Amniotic stem cell (primary cell): ENCODE measurements at places on chromosomes 7 and 10.

DNA sequence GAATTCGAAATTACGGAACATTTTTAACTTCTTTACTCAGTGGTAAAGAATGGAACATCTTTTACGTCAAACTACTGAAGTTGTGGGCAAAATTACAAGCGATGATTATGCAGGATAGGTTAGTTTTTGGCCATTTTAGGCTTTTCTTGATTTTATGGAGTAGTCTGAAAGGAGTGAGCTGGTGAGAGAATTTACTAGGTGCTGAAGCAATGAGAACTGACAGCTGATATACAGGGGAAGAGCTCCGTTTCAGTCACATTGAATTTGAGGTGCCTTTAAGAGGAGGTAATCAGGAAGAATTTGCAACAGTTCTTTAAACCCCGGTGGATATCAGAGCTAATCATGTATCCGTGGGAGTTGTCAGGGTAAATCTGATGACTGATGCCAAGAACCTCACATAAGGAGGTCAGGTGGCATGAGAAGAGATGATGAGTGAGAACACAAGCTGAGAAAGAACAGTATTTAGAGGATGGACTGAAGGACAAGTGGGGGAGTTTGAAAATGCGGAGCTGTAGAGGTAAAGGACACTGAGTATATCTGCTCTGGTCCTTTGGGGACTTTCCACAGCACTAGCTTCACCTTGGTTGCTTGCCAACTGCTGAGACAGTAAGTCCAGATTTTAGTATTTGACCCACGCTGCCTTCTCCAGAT is 104.3 kb downstream of the AHR start:
- DNase-seq = no peak

DNA sequence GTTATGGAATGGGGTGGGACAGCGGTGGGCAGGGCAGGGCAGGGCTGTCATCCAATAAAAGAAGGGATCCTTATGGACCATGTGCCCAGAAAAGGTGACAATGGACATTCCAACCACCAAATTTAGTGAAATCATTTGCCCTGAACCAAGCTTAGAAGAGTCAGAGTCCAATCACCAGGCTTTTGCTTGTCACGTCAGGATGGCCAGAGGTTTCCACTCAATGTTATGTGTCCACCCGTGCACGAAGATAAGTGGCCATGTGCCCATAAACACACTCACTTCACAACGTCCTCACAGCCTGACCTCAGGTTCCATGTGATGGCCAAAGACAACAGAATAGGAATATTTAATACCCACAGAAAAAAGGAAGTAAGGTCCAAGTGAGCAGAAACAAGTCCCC is 36.6 kb upstream of the PLPP4 start:
- DNase-seq = no peak

DNA sequence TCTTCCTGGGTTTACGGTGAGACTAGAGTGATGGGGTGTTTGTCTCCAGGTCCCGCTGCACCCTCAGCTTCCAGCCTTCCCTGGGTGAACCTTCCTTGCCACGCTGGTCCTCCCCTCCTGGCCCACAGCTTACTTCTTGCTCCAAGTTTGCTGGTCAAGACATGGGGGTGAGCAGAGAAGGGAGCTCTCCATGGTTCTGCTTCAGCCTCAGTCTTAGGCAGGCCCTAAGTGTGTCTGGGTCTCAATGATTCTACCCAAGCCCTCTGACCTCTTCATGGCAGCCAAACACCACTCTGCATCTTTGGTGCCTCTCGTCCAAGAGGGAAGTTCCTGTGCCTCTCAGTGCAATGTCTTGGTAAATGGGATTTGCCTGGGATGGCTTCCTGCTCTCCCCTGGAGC is 356.5 kb upstream of the KLF6 start:
- DNase-seq = no peak

GRCh38 chr7:158567153-158567603 is 20.4 kb downstream of the PTPRN2 start:
- no peak for DNase-seq

- no peak for DNase-seq
Observed at GRCh38 chr10:1187855-1188557, 131.8 kb downstream of the WDR37 start.

DNA sequence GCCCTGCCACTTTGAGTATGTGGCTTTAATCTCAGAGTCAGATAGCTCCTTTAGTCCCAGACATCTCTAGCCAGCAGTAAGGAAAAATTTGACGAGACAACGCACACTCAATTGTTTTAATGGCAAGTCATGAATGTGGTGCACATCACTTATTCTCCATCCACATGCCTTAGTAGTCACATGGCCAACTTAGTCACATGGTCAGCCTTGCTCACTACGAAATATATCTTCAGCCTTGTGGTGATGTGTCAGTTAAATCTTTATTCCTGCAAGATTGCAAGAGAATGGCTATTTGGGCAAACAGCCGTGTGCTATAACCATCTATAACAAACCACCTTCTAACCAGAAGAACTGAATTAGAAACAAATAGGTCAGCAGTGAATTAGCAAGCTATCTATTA is 871.1 kb upstream of the CELF2 start:
- no peak for DNase-seq

DNA sequence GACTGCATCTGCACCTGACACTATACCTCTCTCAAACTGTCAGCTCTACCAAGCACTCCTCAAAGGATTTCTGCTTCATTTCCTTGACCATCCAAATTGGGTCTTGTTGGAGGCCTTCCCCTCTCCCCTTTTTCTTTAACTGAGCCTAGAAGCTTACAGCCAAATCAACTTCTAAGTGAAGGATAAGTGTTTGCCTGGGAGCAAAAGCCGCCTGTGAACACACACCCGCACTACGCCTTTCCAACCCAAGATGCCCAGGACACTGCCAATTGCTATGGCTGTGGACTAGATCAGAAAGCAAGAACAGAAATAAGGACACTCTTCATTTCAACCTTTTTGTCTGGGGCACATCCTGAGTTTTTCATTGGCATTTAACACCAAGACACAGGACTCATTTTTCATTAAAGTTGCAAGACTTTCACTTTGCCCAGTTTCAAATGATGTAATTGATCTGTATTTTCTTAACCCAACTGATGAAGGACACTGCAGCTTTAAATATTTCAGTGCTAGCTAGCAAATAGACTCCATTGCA is 52.8 kb downstream of the CPEB3 start:
- DNase-seq = no peak

DNA sequence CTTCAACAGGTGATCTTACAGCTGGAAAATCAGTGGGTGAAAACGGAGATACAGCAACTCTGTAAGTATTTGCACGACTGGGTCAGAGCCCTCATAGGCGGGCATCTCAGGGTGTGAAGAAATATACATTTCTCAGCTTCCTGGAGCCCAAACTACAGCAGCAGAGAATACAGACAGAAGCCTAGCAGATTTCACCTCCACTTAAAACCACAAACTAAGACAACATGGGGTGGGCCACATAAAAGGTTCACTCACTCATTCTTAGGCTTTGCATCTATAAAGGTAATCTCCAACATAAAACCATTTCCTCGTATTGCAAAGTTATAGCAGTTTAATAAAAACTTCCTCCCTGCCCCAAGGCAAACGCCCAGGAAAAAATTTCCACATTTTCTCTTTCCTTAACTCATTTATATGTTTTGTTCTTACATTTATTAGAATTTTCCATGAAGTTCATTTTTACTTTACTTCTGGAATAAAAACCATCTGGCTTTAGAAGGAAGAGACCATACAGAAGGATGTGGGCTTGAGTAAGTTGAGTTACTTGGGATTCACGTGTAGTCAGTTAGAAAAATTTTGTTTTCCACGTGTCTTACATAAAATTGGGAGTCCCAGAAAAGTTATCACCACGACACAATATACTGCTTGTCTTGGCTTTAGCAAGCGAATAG is 327.1 kb downstream of the FRMD4A start:
- no peak for DNase-seq

- DNase-seq = no peak
Observed at GRCh38 chr10:22518167-22518724, 172.9 kb downstream of the SPAG6 start.

GRCh38 chr10:18268005-18268404 is 127.8 kb downstream of the CACNB2 start:
- no peak for DNase-seq
